Left ventricle myocardium inferior (tissue), 1 donor: ENCODE measurements at places on chromosomes 12 and 14.

DNA sequence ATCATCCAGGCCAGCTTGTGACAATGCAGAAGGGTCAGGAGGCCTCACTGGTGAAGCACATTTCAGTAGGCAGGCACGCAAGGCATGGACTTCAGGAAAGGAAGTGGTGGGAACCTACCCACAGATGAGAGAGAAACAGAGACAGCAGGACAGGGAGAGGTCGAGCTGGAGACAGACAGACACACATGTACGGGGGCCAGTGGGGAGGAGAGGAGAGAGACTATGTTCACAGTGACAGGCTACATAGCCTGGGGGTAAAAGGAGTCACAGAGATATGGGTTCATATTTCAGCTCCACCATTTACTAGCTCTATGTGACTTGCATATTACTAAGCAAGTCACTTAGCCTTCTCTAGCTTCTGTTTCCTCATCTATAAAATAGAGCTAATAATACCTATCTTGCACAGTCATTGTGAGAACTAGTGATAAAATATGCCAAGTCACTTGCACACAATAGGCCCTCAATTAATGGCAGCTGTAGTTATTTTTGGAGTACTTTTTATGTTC is 91.1 kb upstream of the FUT8 start:
- no peak overlapping the region for H3K27ac ChIP-seq
- no peak for DNase-seq
- no peak overlapping the region for H3K4me3 ChIP-seq
- no peaks in the 10 kb centered on the region for H3K4me1 ChIP-seq

- H3K27ac ChIP-seq, result no peak overlapping the region
- H3K4me1 ChIP-seq, result no peaks in the 10 kb centered on the region
- DNase-seq, result no peak
- H3K4me3 ChIP-seq, result no peak overlapping the region
These were observed 80.0 kb upstream of the DBX2 start for GRCh38 chr12:45130881-45131281.

DNA sequence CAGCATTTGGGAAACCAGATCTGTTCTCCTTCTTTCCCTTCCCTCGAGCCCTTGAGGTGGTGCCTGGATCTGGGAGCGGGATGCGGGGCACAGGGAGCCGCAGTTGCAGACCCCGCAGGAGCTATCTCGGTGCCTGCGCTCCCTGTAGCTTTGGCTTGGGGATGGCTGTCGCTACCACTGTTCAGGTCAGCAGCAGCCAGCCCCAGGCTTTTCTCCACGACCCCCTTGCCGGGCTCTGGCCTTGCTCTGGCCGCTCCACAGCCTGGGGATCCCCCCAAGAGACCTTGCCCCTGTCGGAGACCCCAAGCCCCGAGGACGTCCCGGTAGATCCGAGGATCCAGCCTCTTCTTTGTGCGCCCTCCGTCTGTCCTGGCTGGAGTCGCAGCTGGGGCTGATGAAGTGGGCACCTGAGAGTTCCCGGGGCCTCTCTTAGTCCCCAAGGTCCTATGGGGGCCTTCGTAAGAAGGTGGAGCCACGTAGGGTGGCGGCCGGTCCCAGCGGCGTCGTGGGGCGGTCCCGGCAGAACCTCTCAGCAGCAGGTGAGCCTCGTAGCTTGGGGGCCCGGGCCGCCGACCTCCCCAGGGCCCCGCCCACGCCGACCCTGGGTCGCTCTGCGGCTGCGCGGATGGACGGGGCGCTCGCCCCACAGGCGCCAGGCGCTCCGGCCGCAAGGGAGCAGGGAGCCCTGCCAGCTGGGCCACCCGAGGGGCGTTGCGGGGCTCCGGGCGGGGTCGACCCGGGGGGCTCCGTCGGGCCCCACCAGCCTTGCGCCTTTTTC is 1.3 kb downstream of the DDN start:
- no peak for DNase-seq
- H3K36me3 ChIP-seq, result peaks cover 25% of the 10 kb centered on the region
- peaks cover 77% of the 10 kb centered on the region for H3K27me3 ChIP-seq

DNA sequence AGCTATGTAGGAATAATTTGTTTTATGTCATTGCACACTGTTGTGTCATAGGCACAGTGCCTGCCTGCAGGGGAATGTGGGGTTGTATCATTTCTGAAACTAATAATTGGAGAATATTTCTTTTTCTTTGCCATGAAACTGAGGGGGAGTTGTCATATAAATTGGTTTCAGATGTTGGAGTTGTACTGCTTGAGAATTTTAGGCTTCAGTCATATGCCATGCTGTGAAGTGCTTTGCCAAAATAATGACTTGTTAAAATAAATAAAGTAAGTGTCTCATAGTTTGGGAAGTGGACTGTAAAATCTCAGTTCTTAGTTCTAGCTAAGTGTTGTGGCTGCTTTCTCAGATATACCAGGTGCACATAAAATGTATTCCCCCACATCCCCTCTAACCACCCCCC is 116.8 kb downstream of the DAAM1 start:
- H3K27ac ChIP-seq, result peak overlapping the region; percentile 39
- peaks cover 86% of the 10 kb centered on the region for H3K4me1 ChIP-seq
- H3K36me3 ChIP-seq, result no peaks in the 10 kb centered on the region
- H3K4me3 ChIP-seq, result no peak overlapping the region

- H3K36me3 ChIP-seq, result no peaks in the 10 kb centered on the region
- no peak overlapping the region for H3K4me3 ChIP-seq
- no peak overlapping the region for H3K27ac ChIP-seq
- DNase-seq, result no peak
- H3K27me3 ChIP-seq, result no peaks in the 10 kb centered on the region
- no peaks in the 10 kb centered on the region for H3K4me1 ChIP-seq
These were observed 30.1 kb downstream of the LRFN5 start for GRCh38 chr14:41636492-41637392.

DNA sequence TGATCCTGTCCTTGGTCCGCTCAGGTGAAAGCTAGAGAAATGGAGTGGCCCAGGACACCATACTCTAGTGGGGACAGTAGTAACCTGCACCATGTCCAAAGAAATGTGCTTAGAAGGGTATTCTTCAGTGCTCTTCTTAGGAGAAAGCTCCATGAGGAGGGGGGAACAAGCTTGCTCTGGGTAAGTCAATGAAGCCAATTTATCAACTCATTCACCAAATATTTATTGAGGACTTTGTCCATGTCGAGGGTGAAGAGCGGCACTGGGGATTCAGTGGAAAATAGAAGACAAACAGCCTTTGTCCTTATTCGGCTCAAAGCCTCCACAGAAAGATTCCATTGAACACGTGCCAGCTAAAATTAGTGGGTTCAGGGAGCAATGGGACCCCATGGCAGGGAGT is 677.8 kb downstream of the BCL11B start:
- no peak overlapping the region for H3K27ac ChIP-seq
- H3K4me3 ChIP-seq, result no peak overlapping the region
- peaks cover 11% of the 10 kb centered on the region for H3K27me3 ChIP-seq

GRCh38 chr14:103155010-103155409 is 31.7 kb downstream of the TNFAIP2 start:
- H3K27ac ChIP-seq, result no peak overlapping the region
- H3K4me1 ChIP-seq, result peaks cover 14% of the 10 kb centered on the region
- no peaks in the 10 kb centered on the region for H3K36me3 ChIP-seq
- no peak overlapping the region for H3K4me3 ChIP-seq

GRCh38 chr12:104957719-104958000 is 430 bp downstream of the SLC41A2 start:
- H3K4me1 ChIP-seq, result peaks cover 21% of the 10 kb centered on the region
- DNase-seq, result peak; percentile 18
- H3K27ac ChIP-seq, result peak overlapping the region; percentile 74
- peaks cover 30% of the 10 kb centered on the region for H3K27me3 ChIP-seq

DNA sequence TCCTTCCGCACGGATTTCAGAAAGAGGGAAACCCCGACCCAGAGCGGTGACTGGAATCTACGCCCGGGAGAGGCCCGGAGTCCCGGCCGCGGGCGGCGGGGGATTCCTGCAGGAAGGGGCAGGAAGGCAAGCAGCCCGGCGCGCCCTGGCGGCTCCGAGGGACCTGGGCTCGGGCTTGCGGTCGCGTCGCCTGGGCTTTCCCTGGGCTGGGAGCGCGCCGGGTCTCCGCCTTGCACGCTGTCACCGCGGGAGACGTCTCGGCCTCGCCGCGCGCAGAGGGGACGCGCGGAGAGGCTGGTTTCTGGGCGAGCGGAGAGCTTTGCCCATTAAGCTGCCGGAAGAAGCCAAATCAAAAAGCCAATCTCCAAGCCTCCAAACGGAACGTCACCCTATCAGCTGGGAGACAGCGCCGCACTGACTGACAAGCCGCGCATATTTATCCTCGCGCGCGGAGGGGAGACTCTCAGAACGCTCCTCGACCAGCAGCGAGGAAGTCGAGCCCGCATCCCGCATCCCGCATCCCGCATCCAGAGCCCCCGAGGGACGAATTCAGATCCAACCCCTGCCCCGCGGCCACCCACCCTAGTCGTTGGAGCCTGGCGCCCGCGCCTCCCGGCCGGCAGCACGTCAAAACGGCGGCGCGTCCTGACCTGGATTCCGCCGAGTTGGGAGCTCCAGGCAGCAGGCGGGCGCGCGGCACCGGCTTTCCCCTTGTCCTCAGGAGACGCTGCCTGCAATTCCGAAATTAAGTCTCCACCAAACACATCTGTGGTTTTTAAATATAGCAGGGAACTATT is at the start of gene SLC8A3:
TSS of gene SLC8A3 (minus strand) at position 293 of the 797 bp plus-strand sequence. CDS start 20,529 bp downstream, outside the sequence.
- no peak within 1 kb of the TSS for H3K27ac ChIP-seq
- no peak for DNase-seq
- H3K4me3 ChIP-seq, result peak within 1 kb of the TSS; percentile 64
- H3K27me3 ChIP-seq, result peaks cover 95% of the 10 kb centered on the region

- peaks cover 74% of the 10 kb centered on the region for H3K27me3 ChIP-seq
- H3K4me1 ChIP-seq, result peaks cover 45% of the 10 kb centered on the region
- H3K4me3 ChIP-seq, result no peak overlapping the region
- H3K27ac ChIP-seq, result peak overlapping the region; percentile 30
- H3K36me3 ChIP-seq, result no peaks in the 10 kb centered on the region
These were observed 17.6 kb downstream of the CCDC88C start for GRCh38 chr14:91399868-91400640.

- H3K4me1 ChIP-seq, result peaks cover 7% of the 10 kb centered on the region
- H3K4me3 ChIP-seq, result no peak overlapping the region
- DNase-seq, result no peak
- H3K36me3 ChIP-seq, result no peaks in the 10 kb centered on the region
- H3K27ac ChIP-seq, result no peak overlapping the region
These were observed 3.7 kb downstream of the KERA start for GRCh38 chr12:91053951-91054715.

- no peaks in the 10 kb centered on the region for H3K27me3 ChIP-seq
- no peak for DNase-seq
- H3K36me3 ChIP-seq, result no peaks in the 10 kb centered on the region
- H3K4me1 ChIP-seq, result no peaks in the 10 kb centered on the region
- H3K27ac ChIP-seq, result no peak overlapping the region
These were observed 460.7 kb downstream of the NOVA1 start for GRCh38 chr14:26137161-26137560.

GRCh38 chr14:32728976-32729375 is 209.7 kb upstream of the NPAS3 start:
- H3K4me1 ChIP-seq, result peaks cover 61% of the 10 kb centered on the region
- H3K27me3 ChIP-seq, result no peaks in the 10 kb centered on the region
- no peaks in the 10 kb centered on the region for H3K36me3 ChIP-seq
- no peak for DNase-seq
- no peak overlapping the region for H3K27ac ChIP-seq
- no peak overlapping the region for H3K4me3 ChIP-seq

DNA sequence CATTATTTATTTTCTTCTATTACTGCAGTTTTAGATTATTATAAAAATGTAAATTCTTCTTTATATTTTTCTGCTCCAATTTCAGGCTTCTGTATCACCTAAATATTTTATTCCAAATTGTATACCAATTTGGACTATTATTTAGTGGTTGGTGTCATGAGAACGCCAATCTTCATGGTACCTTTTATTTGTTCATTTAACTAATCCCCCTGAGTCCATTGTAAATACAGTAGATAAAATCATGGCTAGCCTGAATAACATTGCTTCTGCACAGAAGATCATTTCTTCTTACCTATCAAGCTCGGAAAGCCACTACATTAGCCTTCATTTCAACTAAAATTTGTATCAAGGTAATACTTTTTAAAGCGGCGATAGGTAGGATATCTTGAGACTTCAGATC is at the start of gene OR6C75:
TSS of gene OR6C75 (plus strand) at position 301 of the 400 bp plus-strand sequence. CDS start 2,136 bp downstream, outside the sequence.
- no peak within 1 kb of the TSS for H3K27ac ChIP-seq
- no peak for DNase-seq
- no peak within 1 kb of the TSS for H3K4me3 ChIP-seq
- no peaks in the 10 kb centered on the region for H3K4me1 ChIP-seq
- no peaks in the 10 kb centered on the region for H3K27me3 ChIP-seq

DNA sequence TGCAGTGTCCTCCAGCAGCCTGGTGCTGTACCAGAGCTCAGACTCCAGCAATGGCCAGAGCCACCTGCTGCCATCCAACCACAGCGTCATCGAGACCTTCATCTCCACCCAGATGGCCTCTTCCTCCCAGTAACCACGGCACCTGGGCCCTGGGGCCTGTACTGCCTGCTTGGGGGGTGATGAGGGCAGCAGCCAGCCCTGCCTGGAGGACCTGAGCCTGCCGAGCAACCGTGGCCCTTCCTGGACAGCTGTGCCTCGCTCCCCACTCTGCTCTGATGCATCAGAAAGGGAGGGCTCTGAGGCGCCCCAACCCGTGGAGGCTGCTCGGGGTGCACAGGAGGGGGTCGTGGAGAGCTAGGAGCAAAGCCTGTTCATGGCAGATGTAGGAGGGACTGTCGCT is 15.2 kb downstream of the C12orf43 start:
- H3K36me3 ChIP-seq, result peaks cover 38% of the 10 kb centered on the region
- no peaks in the 10 kb centered on the region for H3K4me1 ChIP-seq
- no peak overlapping the region for H3K4me3 ChIP-seq
- H3K27ac ChIP-seq, result no peak overlapping the region
- peaks cover 27% of the 10 kb centered on the region for H3K27me3 ChIP-seq
